Fibroblast of skin of scalp (primary cell): ENCODE measurements at places on chromosomes 7 and 10.

GRCh38 chr7:153835712-153836265, 216.4 kb upstream of the DPP6 start:
- DNase-seq, result no peak

DNA sequence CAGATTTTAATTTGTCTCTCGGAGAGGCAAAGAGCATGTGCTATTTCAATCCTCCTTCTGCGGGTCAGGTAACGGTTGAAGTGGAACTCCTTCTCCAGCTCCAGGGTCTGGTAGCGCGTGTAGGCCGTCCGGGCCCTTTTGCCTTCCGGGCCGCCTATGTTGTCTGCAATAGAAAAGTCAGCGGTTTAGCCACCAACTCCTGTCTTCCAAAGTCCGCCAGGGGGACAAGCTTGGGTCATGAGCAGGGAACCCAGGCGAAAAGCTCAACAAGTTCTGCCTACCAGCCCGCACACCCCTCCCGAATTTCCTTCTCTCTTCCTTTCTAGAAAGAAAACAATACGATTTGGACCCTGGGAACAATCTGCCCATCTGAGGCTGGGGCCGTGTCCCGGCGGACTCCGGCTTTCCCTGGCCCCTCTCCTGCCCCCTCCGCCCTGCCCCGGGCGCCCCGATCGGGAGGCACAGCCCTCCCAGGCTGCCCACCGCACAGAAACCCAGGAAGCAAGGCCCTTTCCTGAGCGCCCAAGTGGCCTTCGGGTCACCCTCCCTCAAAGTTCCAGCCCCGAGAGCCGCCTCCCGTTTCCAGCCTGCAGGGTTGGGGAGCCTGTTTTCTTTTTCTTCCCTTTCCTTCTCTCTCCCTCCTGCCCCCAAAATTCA, 1.4 kb downstream of the HOXA5 start:
- DNase-seq, result no peak

GRCh38 chr10:90126256-90126595, 424.8 kb downstream of the KIF20B start:
- no peak for DNase-seq

GRCh38 chr7:144391823-144392255, 11.7 kb downstream of the NOBOX start:
- DNase-seq, result peak; percentile 56

- no peak for DNase-seq
Observed at GRCh38 chr10:43968076-43968475, 319.4 kb upstream of the ZNF32 start.

DNA sequence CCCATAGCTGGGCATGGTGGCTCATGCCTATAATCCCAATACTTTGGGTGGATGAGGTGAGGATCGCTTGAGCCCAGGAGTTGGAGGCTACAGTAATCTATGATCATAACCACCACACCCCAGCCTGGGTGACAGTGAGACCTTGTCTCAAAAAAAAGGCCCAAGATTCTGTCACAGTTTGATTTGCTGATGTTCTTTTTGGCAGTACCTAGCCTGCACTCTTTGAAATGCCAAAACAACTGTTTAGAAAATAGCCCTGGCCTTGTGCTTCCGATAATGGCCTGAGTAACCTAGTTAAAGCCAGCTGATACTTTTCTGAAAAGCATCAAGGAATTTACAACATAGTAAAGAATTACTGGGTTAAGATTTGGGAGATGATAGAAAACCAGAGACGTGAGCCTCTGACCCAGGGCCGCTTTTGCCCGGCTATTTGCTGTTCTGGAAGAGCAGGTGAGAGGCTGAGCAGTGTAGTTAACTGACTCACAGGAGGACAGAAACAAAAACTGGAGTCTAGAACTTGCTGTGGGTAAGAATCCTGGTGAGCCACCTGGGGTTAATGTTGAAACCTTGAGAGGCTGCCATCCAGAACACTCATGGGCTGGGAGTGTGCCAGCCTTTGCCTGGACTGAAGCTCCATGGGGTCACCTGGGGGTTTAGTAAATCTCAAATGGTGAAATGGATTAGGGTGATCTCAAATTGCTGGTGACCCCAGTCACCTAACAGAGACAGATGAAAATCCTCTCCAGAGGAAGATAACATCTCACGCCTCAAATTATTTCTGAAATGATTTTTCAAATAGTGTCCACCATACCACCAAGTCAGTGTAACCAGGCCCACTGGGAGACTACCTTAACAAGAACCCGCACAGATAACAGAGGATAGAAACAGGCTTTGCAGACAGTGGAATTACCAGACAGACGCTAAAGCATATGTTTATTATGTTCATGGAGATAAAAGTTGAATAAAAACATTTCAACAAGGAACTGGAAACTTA, 51.8 kb downstream of the GALNT11 start:
- DNase-seq, result no peak

DNA sequence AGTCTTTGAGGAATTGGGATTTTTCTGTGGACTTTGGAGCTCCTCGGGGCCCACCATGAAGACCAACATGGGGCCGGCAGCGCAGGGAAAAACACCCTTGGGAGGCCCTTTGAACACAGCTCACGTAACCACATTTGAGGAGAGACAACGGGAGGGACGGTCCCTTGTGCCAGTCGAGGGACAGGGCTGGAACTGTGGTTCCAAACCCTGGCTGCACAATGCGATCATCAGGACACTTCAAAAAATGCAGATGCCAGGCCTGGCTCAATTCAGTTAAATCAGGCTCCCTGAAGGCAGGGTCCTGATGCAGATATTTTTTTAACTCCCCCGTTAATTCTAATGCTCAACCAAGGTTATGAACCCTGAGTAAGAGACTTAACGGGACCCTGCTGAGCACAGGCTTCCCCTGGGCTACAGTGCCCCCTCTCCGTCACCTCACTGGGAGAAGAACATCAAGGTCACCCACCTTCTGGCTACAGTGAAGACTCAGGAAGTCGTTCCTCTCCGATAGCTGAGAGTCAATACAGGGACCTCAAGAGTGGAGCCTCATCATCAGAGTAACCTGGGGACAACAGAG, 30.4 kb downstream of the LYZL1 start:
- DNase-seq, result no peak

- no peak for DNase-seq
Observed at GRCh38 chr7:16652888-16653287, 6.9 kb downstream of the BZW2 start.

DNA sequence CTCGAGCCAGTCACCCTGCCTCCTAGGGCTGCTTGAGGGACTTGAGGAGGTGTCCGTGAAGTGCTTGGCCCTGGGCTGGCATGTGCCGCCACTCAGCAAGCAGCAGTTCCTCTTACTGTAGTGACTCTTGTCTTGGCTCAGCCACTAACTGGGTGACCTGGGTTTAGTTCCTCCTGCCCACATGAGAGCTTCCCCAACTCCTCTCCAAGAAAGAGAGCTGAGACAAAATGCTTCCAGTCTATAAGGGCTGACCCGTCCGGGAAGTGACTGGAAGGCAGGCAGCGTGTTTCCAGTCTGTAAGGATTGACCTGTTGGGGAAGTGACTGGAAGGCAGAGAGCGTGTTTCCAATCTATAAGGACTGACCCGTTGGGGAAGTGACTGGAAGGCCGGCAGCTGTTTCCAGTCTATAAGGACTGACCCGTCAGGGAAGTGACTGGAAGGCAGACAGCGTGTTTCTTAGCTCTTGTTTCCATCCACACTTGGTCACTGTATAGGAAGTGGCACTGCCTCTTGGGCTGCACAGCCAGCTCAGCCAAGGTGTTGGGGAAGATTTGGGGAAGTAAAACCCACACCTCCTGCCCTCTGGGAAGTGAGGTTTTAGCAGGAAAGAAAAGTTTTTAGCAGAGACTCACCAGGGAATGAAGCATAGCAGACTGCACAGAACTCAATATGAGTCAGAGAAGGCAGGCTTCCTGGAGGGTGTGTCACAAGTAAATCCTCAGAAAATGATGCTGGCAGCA, 53.3 kb upstream of the PPIF start:
- peak; percentile 39 for DNase-seq

- no peak for DNase-seq
Observed at GRCh38 chr10:60573336-60573735, 183.7 kb upstream of the ANK3 start.

- DNase-seq, result peak; percentile 37
Observed at GRCh38 chr7:91233212-91233611, 31.0 kb upstream of the FZD1 start.

DNA sequence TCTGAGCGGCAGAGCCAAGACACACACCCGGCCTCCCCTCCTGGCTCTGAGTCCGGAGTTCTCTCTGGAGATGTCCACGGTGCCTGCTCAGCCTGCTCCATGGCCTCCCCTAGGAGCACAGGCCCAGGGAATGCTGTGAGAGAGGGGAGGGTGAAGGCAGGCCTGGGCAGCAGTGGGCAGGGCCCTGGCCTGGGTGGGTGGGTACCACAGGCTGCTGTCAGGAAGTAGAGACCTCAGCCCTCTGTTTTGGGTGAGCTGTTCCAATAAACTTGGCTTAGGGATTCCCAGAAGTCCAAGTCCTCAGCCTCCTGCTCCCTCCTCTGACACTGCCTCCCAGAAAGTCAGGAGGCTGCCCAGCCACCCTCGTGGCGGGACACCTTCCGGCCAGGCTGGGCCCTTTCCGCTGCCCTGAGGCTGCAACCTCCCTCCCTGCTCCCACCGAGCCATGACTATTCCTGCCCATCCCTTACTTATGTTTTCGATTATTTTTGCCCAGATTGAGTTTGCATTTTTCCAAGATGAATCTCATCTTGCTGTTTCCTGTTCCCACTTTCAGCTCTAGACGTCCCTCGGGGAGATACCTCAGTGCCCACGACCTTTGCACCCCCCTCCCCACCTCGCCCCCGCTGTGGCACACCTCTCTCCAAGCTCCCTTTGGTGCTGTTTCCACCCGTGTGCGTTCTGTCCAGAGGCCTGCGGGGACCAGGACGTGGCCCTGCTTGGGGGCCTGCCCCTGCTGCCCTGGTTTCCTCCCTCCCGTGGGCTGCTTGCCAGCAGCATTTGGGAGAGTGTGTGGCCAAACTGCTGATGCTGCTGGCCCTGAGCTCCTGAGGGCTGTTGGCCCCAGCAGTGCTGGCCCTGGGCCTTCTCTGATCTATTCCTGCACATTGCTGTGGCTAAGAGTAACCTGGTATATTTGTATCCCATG, 5.8 kb upstream of the POLM start:
- DNase-seq, result peak; percentile 96

GRCh38 chr7:104943502-104944343, 70.3 kb upstream of the KMT2E start:
- no peak for DNase-seq

- DNase-seq, result no peak
Observed at GRCh38 chr7:17368856-17369524, 70.5 kb downstream of the AHR start.

DNA sequence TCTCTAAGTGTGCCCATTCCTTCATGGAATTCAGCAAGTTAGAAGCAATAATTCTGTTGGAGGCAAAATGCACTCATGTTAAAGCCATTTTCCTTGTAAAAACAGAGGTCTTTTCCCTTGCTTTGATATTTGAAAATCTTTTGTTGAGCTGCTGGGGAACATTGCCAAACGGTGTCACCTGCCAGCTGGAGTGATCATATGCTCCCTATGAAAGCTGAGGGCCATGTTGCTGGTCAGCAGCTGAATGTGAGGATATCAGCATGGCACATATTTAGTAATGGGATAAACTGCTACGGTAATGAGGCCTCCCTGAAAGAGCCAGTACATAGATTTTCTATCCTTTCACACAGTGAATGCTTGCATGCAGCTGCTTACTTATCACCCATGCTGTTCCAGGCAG, 224.3 kb downstream of the THSD7A start:
- DNase-seq, result no peak

GRCh38 chr10:31808258-31809218, 120.1 kb downstream of the ARHGAP12 start:
- DNase-seq, result peak; percentile 88

GRCh38 chr7:94146408-94146807, 142.3 kb upstream of the BET1 start:
- no peak for DNase-seq

DNA sequence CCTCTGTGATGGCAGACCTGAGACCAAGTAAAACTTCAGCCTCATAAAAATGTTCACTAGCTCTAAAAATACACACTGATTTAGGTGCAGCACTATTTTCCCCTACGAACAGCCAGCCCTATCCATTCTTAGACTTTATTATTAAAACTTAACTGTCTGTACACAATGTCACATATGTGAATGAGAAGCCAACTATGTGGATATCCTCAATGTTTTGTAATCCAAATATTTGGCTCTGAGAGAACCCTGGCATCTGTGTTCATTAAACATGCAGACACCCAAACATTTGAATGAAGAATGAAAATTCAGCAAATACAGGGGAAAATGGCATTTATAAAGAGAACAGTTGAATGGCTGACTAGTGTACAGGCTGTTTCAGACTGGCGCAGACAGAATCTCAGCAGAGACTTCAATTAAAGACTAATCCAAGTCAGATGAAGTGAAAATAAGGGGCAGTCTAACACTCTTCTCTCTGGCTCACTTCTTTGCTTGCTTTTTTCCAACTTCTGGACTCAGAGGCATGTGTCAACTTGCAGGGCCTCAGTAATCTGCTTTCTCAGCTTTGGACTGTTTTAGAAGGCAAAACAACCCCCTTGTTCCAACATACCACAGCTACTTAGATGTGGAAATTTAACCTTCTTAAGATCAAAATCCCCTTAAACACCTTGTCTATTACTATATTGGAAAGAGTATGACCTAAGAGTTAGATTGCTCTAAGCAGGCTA, 47.4 kb upstream of the FAM180A start:
- peak; percentile 15 for DNase-seq

GRCh38 chr10:83580373-83581012, 558.8 kb upstream of the GHITM start:
- no peak for DNase-seq

DNA sequence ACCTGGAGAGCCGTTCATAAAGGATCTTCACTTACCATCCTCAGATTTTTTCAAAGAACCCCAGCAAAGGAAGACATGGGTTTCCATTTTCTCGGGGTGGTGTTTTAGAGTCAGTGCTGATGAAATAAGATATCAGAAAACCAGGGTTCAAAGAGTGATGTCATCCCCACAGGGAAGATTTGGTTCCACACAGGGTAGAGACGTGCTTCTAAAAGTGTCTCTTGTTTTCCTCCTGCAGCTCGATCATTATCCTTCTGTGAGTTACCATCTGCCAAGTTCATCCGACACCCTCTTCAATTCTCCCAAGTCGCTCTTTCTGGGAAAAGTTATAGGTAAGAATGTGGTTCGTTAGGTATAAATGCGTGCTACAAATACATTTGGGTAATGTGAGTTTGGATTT, 323.8 kb upstream of the C7orf33 start:
- DNase-seq, result no peak

DNA sequence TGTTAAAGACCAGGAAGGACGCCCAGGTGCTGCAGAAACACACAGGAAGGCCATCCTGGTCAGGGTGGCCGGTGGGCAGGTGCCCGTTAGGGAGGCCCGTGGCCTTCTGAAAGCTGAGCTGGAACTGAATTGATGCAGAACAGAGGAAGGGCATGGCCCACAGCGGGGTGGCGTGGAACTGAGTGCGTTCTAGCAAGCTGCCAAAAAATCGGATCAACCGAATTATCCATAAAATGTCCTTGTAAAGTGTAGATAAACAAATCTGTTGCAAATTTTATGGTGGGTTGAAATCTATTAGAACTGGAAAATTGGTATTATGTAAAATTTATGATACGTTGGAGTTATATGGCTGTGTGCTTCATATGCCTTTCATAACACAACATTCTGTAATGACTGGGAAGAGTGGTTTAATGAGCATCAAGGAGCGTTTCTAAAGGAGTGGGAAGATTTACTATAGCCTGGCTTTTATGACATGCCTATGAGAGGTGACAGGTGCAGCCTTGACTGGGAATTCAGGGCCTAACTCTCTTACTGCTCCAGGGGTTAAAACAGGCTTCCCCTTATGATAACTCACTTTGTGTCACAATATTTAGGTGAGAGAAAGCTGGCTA, 108.1 kb downstream of the GPR26 start:
- DNase-seq, result no peak
